ENCODE measurements at places on chromosomes 13 and 19.
A peak's percentile ranks its signal among the peaks of the same experiment; 100 is the strongest.

DNA sequence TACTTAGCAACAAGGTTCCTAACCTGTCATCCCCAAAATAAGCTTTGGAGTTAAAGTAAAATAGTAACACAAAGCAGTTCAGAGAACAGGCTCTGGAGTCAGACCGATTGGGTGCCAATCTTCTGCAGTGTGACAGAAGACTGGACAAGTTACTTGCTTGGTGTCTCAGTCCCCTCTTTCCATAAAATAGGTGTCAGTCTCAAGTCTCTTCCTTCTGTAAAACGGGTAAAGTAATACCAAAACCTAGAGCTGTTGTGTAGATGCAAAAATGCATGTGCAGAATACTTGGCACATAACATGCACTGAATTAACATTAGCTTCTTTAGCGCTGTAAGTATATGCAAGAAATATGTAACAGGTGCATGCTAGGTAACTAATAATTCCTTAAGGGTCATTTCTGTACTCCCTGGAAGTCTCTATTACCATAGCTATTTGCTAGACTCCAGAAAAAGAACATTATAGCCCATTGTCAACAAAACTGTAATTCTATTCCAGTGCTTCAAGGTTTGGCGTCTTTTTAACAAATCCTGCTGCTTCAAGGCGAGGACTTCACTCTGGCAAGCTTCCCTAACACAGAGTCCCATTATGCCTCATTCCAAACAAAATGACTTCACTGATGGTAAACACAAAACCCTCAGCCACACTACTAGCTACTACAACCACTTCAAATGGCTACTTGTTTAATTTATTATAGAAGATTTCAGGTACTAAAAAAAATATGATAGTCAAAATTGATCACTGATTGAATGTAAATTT, 32.8 kb downstream of the ELF1 start:
- no peak for DNase-seq

DNA sequence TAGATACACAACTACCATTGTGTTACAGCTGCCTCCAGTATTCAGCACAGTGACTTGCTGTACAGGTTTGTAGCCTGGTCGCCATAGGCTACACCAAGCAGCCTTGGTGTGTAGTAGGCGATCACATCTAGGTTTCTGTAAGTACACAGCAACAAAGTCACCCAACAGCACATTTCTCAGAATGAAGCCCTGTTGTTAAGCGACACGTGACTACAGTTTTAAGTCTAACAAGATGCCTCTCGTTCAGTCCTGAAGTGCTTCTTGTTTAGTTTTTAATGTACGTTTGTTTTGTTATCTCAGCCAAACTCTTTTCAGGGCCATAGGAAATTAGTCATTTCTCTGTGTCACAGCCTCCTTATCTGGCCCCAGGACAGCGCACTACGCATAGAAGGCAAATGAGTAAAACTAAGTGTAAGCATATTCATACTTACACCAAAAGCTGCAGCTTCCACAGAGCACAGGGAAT, 50.0 kb upstream of the GPR183 start:
- no peak for DNase-seq

GRCh38 chr13:56563663-56564062, 577.1 kb upstream of the PRR20A start:
- DNase-seq, result no peak

DNA sequence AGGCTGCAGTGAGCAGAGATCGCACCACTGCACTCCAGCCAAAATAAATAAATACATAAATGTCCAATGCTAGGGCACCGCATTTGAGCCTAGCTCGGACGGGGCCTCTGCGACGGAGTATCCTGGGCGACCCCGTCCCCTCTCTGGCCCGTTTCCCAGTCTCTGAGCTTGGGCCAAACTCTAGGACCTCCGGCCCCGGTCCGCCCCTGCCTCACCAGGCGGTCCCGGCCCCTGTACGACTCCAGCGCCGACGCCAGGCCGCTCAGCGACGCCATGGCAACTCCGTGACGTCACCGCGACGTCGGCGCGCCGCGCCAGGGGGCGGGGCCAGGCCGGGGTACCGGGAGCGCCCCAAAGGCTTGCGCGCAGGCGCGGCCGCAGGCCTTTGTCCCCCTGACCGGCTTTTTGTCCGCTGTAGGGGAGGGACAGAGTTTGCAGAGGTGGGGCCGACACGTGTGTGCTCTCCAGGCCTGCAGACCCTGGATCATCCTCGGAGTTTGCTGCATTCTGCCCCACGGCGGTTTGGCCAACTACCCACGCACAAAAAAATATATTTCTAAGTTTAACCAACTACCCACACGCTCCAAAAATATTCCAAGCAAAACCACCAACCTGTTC, at the start of gene PEX11G:
TSS of gene PEX11G (minus strand) at position 300 of the 618 bp plus-strand sequence. CDS start at position 275, 25 bp downstream.
- peak; percentile 80 for DNase-seq

DNA sequence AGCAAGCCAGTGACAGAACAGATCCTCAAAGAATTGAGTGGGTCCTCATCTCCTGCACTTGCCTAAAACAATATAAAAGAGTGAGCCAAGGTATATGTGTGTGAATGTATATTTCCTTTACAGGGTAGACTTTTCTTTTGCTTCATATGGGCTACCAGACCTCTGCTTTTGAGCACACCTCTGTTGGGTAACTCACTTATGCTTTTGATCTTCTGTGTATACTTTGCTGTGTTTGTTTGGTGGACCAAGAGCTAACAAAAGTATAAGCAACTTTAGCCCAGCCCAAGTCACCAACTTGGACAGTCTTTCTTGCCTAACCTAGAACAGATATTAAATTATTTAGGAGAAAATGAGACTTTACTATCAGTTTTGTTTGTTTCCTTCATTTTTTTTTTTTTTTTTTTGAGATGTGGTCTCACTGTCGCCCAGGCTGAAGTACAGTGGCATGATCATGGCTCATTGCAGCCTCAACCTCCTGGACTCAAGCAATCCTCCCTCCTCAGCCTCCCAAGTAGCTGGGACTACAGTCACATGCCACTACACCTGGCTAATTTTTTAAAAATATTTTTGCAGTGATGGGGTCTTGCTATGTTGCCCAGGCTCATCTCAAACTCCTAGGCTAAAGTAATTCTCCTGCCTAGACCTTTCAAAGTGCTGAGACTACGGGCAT, 513.1 kb downstream of the DCT start:
- no peak for DNase-seq

GRCh38 chr13:87674247-87674738, 3.1 kb downstream of the SLITRK5 start:
- DNase-seq, result no peak

DNA sequence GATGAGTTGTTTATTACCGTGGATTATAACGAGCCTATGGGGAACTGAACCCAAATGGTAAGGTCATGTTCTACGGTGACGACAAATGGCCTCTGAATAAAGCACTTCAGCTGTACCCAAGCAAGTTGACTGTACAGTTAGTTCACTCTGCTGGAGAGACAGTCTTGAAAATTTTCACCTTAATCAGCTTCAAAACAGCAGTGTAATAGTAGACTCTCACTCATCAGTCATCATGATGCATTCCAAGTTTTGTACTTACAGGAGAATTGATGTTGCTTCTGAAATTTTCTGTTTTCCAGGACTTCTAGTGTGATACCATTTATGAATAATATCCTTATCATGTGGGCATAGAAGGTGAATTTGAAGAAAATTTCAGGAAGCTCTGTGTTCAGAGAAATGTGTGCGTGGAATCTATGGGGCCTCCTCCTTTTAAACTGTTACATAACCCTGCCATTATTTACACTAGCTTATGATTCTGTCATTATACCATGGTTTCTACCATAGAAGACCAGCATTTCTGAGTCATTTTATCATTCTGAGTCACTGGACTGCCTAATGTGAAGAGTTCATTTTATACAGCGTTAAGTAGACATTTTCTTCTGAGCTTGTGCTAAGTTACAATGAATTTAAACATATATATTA, 96.9 kb downstream of the WDFY2 start:
- DNase-seq, result no peak

DNA sequence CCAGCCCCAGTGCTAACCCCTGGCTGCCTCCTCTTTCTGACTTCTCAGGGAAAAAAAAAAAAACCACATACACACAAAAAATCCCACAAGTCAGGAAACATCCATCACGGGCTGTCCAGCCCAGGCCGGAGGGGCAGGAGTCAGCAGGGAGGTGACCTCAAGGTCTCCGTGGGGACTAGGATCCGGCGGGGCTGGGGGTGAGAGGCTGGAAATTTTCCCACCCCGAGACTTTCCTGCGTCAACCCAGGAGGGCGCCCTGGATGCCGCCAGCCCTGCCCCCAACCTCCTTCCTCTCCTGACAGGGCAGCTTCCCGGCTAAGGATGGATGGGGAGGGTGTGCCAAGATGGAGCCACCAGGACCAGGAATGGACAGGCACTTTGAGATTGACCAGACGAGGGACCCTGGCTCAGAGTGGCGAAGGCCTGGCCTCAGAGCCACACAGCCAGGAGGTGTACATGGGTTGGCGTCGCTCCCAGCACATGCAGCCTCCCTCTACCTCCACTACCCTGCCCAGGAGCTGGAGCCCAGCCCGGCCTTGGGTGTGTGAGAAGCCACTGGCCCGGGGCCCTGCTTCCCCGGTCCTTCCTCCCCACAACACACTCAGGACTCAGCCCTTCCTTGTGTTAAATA, 33.3 kb downstream of the BLOC1S3 start:
- DNase-seq, result no peak

- no peak for DNase-seq
Measured at GRCh38 chr19:27974082-27974513, 1238.9 kb downstream of the UQCRFS1 start.

- DNase-seq, result no peak
Measured at GRCh38 chr13:110393761-110394160, 86.7 kb downstream of the COL4A2 start.

All from nucleus accumbens (tissue), 56 donors.